Stimulated activated CD8-positive, alpha-beta memory T cell treated with anti-CD3 and anti-CD28 coated beads, Interleukin-15, amount 100 ng/mL, for 4 hours (primary cell): ENCODE measurements at places on chromosomes 13 and 19.
A peak's percentile ranks its signal among the peaks of the same experiment; 100 is the strongest.

DNA sequence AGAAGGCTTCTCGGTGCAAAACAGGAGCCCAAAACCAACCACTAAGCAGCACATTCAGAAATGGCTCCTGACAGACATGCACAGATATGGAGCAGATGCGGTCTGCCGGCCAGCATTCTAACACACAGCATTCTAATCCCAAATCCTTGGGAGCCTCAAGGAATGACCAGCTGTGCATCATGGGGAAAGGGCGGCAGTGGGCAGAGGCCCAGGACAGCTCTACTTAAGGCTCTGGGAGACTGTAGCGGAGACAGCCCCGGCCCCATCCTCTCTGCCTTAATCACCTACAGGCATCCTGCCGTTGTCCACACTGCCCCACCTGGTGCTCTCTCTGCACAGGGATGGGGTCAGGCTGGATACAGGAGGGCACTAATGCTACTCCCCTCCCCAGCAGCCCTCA lies 1016.0 kb downstream of the UQCRFS1 start:
- DNase-seq = no peak

DNA sequence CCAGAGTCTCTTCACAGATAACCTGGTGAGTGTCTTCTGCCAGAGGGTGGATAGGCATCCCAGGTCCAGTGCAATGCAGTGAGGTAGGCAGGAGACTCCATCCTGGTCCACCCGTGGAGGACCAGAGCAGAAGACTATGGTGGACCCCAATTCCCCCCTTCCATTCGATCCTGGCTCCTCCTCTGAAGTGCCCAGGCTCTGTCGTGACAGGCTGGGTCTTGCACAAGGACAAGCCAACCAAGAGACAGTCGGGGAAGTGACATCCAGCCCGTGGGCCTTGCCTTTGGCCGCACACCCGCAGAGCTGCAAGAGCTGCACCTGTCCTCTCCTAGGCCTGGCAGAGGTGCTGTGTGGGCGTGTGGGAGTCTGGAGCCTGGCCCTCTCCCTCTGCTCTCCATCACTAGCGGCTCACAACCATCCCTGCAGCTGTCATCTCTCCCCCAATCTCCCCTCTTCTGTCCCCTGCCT lies 3.1 kb downstream of the ZNF784 start:
- DNase-seq = no peak

DNA sequence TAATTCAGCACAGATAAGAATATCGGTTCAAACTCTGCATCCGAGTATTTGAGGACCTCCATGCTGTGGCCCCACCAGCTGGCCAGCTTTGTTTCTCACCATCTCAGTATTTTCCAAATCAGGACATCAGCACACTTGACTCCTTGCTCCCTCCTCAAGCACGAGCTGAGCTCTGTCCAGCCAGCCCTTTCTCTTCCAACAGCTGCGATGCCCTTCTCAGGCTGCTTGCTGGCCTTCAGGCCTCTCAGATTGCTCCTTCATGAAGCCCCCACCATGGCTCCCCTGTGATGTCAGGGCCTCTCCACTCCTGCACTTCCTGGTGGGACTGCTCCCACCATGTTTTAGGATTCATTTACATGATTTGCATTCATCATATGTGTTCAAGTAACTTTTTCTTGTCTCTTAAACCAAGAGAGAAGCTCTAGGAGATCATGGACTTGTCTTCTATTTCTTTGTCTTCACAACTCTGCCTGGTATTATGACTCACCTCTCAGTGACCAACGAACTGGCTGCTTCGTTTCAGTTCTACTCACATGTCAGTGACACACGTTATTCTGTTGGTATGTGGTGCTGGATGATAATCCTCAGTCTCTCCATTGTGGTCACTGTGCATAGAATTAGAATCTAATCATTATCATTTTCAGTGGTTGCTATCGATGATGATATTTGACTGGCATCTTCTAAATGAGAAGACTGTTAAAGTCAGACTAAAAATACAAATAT lies 471.7 kb downstream of the EFNB2 start:
- DNase-seq = no peak

DNA sequence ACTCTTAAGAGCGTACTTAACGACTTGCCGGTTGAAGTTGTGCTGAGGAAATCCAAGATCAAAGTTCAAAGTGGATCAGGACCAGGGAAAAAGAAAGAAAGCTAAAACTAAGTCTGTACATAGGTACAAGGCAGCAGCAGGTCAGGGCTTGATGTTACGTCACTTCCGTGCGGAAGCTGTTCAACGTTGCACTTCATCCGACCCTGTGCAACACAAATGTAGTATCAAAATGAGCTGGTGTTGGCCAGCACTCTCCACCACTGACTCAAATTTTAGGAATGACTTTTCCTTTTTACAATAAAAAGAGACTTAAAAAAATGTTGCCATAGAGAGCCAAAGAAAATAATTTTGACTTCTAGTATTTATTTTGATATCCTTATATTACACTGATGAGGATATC lies 1315.4 kb downstream of the EFNB2 start:
- no peak for DNase-seq

- DNase-seq = no peak
Observed at GRCh38 chr19:19656451-19657396, 6.8 kb downstream of the ATP13A1 start.

GRCh38 chr13:97460004-97460775 lies 26.2 kb downstream of the RAP2A start:
- no peak for DNase-seq

DNA sequence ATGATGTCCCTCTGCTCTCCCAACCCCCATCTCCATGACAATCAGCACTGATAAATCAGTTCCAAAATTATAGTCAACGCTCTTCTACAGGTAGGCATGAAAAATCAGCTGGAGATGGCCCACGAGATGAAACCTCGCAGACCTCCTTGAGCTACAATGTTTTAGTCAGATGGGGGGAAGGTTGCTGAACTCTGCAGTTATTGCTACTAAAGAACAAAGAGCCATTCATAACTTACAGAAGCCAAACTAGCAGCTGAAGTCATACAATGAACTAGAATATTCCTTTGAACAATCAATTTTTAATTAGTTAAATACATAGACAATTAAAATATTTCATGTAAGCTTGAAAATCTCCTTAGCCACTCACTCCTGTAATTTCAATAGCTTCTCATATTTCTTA lies 179.2 kb downstream of the NHLRC3 start:
- no peak for DNase-seq

DNA sequence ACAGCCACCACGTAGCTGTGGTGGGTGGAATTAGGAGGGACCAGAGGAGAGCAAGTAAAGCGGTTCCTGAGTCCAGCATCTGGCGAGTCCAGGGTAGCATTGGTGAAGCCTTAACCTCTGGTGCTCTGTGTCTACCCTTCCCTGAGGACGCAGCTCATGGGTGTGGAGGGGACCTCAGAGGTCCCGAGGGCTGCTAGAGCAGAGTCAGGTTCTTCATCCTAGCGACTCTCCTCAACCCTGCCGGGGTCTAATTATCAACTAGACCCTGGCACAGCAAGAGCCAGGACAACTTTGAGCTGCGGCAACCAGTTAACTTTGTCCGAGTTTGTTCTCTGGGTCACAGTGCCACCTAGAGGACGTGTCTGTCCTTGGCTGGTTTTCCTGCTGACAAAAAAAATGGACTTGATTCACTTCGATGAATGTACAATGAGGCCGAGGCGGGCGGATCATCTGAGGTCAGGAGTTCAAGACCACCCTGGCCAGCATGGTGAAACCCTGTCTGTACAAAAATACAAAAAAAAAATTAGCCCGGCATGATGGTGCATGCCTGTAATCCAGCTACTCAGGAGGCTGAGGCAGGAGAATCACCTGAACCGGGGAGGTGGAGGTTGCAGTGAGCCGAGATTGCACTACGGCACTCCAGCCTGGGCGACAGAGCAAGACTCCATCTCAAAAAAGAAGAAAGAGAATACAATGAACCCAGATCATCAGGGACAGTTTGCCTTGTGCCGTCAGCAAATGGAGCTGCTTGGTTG lies 25.0 kb downstream of the TSSK6 start:
- peak; percentile 53 for DNase-seq
